GM12865 (cell line): ENCODE measurements at places on chromosomes 3 and 15.

DNA sequence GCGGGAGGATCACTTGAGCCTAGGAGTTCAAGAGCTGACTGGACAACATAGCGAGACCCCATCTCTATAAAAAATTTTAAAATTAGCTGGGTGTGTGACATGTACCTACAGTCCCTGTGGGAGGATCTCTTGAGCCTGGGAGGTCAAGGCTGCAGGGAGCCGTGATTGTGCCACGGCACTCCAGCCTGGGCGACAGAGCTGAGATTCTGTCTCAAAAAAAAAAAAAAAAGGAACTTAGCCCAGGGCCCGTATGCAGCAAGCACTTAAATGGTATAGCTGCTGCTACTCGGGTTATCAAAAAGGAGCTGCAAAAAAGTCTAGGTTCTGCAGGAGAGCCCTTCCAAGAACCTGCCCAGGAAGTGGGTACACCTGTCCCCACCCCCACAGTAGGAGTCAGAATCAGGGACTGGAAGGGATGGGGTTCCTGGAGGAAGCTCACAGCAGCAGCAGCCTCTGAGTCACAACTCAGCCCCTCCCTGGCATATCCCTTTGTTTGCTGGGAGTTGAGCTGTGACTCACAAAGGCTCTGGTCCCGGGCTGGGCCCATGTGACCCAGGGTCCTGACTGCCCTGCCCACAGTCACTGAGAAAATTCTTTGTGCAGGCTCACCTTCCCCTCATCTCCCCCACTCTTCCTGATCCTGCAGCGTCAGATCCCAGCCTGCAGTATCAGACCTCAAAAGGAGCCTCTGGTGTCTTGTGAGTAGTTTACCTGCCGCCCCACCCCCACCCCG is at the start of gene SPATA12:
SPATA12 (plus strand) TSS at position 576 of the 733 bp plus-strand sequence. CDS start 13,031 bp downstream, outside the sequence.
- DNase-seq: no peak

- peak; percentile 19 for DNase-seq
Observed at GRCh38 chr15:99344639-99345038, 93.4 kb downstream of the LRRC28 start.

DNA sequence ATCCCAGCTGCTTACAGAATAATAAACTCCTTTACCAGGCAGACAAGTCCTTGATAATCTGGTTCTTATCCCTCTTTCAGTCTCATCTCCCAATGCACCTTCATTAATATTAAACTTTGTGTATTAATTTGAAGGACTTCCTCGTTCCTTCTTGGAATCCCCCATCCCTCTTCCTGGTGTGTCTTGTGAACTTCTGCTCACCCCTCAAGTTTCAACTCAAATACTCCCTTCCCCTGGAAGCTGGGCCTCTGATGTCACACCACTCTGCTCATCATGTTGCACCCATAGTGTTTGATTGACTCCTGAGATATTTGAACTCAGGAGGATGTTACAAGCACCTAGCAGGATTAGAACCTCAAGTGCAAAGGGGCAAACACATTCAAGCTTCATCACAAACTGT is 3.3 kb upstream of the STT3B start:
- DNase-seq: no peak

- no peak for DNase-seq
Observed at GRCh38 chr3:113589971-113590370, 57.6 kb downstream of the SIDT1 start.

DNA sequence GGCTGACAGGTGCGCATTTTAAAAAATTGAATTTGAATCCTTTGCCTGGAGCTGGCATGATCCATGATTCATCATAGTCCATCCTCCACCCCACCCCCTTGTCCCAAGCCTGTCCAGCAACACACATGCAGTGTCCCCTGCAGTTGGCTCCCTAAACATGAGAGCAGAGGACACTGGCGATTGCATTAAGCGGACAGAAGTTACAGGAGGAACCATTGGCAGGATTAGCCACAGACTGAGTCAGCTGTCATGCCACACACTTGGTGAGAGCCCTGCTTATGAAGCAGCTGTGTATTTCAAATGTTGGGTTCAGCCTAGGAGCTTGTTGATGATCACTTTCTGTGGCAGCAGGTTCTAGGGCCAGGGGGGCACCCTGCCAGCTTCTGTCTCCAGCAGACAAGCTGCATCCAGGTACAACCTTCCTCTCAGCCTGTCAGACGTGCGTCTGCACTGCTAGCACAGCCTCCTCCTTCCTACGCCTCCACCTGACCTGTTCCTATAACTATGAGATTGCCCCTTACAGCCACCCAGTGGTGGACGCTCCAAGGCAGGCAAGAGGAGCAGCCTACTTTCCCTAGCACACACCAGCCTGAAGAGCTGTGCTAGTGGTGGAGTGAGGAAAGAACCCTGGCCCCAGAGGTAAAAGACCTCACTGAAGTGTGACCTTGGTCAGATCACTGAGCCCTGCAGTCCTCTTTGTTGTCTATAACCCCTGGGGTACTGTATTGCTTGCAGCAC is 121.9 kb downstream of the SLCO3A1 start:
- no peak for DNase-seq

- DNase-seq: no peak
Observed at GRCh38 chr3:139574026-139574947, 34.7 kb upstream of the RBP1 start.

- DNase-seq: no peak
Observed at GRCh38 chr3:129614435-129614834, 8.0 kb upstream of the PLXND1 start.
